Activated naive CD8-positive, alpha-beta T cell treated with anti-CD3 and anti-CD28 coated beads for 36 hours (primary cell): ENCODE measurements at places on chromosomes 3 and 15.

DNA sequence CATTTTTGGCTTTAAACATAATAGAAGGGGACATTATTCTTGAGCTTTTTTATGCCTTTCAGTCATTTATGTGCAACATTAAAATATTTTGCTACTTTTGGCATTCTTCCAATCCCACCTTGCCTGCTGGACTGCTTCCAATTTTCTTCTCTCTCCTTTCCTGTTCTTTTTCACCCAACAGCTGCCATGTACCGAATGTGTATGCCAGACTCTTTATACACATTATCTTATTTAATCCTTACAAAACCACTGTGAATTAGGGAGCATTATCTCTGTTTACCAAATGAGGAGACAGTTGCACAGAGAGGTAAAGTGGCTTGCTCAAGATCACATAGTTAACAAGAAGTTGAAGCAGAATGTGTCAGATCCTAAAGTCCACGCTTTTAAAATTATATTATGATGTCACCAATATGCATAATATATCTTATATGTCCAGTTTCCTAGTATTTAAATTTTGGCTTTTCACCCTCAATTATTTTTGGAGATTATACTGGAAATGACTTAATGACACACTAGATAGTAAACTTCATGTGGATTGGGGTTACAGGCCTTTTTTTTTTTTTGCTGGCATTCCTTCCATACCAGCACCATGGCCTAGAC lies 231.5 kb downstream of the THRB start:
- DNase-seq, result no peak

DNA sequence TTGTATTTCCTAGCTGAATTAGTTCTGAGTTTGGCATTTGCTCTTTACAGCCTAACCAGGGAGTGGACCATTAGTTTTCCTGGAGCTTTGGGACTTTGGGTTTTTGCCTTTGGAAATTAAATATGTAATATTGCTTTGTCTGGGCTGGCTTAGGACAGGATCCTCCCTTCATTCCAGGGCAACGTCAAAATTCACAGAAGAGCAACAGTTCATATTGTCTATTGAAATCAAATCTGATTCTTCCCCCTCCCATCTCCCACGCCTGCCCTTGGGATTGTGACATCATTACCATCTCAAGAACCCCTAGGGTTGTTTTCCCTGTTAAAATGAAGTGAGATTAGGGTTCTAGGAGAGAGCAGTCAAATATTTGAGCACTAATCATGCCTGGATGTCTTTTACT lies 194.1 kb downstream of the ROBO2 start:
- no peak for DNase-seq

GRCh38 chr3:172591125-172591605 lies 67.9 kb upstream of the TNFSF10 start:
- no peak for DNase-seq

DNA sequence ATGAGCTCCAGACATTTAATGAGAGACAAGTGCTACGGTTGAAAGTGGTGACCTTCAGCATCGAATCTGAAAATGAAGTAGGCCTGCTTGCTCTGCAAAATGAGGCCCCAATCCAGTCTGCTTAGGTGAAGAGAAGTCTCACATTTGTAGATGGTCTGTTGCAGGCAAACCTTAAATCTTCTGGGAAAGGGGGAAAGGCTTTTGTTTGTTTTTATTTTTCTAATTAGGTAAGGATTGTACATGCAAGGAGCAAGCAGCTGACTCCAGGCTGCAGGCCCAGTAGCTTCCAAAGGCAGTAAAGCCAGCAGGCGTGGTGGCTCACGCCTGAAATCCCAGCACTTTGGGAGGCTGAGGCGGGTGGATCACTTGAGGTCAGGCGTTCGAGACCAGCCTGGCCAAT lies 74.3 kb downstream of the HMG20A start:
- DNase-seq, result no peak
